Mammary epithelial cell (primary cell): ENCODE measurements at places on chromosomes 1 and 21. TPM values are rescaled to one million over a fixed set of nuclear protein-coding genes. Genes with fewer than 3 reads are reported as not detected.

Gene OR2G6
- not detected in 2 replicates for total RNA-seq

Gene OR2L2
- total RNA-seq: 0.19 and 0.28 TPM in 2 replicates

Gene SPRR2A
- 1.7 and 2.7 TPM in 2 replicates for total RNA-seq

Gene CBR1
- 62.5 and 105 TPM in 2 replicates for total RNA-seq

Gene URB2
- 13.1 and 15.4 TPM in 2 replicates for total RNA-seq

Gene CYP4B1
- total RNA-seq: 0.17 TPM

Gene ESPN
- 0.45 and 2.4 TPM in 2 replicates for total RNA-seq

Gene EFNA3
- total RNA-seq: 1.7 and 4.0 TPM in 2 replicates

Gene ECM1
- 12.5 TPM for total RNA-seq

Gene FMO4
- total RNA-seq: 0.99 and 1.8 TPM in 2 replicates

Gene GPR25
- not detected for total RNA-seq

Gene NGF
- total RNA-seq: 1.3 and 10.6 TPM in 2 replicates

Gene S100A12
- total RNA-seq: 0.66 TPM in 1 of 2 replicates, not detected in the other

Gene SYNC
- total RNA-seq: 60.0 TPM
